Stimulated activated CD4-positive, alpha-beta T cell treated with anti-CD3 and anti-CD28 coated beads, Interleukin-15, amount 100 ng/mL, for 1 hour (primary cell): ENCODE measurements at places on chromosomes 1 and 21.

DNA sequence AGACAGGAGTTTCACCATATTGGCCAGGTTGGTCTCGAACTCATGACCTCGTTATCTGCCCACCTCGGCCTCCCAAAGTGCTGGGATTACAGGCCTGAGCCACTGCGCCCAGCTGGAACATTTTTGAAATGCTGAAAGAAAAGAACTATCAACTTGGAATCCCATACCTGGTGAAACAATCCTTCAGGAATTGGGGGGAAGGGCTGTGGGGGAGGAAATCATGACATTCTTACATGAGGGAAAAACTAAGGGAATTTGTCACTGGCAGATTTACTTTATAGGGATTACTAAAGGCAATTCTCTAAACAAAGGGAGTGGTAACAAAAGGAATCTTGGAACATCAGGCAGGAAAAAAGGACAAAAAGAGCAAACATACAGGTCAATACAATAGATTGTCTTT lies 25.8 kb downstream of the NDUFS5 start:
- no peak for DNase-seq

- no peak for DNase-seq
Measured at GRCh38 chr1:22075718-22076117, 23.2 kb downstream of the CDC42 start.

- DNase-seq: no peak
Measured at GRCh38 chr1:24763671-24764070, 18.4 kb downstream of the CLIC4 start.

- no peak for DNase-seq
Measured at GRCh38 chr21:32334980-32335531, 36.4 kb downstream of the MRAP start.

DNA sequence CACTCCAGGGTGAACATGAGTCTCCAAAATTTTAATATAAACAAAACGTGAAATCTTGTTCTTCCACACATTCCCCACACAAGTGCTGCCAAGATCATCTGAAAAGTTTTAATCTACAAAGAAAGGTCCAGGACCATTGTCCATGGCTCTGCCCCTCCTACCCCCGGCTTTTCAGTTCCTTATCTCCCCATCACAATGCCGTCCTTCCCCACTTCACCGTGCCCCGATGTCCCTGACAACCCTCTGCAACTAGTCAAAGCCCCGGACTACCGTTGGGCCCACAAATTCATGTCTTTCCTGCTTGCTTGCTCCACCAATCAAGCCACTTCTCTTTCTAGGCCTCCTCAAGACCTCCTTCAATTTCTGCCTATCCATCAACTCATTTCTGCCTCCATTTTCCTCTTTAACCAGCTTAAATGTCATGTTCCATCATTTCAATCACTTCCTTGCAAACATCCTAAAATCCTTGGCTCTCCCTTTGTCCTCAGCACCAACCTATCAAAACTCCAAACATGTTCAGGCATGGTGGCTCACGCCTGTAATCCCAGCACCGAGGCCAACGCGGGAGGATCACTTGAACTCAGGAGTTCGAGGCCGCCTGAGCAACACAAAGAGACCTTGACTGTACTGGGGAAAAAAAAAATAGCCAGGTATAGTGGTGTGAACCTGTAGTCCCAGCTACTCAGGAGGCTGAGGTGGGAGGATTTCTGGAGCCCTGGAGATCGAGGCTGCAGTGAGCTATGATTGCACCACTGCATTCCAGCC lies 14.0 kb upstream of the BMP8B start:
- no peak for DNase-seq

DNA sequence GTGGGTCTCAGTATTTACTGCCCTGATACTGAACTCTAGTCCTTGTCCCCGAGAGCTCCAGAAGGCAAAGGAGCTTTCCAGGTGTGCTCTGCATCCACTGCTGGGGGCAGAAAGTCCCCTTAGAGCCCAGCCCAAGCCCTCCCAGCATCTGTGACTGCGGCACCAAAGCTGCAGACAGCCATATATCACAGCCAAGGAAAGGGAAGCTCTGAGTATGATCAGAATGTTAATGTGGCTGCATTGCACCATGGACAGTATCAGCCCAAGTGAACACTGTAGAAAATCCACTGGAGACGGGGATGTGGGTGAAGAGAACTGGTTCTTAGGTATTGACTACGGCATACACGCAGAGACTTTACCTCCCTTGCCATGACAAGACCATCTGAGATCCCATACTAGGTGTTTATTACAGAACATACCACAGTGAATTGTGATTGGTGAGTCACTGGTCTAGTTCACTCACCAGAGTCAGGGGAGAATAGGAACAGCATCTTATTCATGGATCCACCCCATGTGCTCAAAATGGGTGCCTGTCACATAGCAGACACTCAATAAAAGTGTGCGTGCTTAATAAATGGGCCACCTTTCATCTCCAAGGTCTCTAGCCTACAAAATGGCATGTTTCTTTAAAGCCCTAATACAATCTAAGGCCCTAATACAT lies 170.3 kb downstream of the HHIPL2 start:
- DNase-seq: no peak

DNA sequence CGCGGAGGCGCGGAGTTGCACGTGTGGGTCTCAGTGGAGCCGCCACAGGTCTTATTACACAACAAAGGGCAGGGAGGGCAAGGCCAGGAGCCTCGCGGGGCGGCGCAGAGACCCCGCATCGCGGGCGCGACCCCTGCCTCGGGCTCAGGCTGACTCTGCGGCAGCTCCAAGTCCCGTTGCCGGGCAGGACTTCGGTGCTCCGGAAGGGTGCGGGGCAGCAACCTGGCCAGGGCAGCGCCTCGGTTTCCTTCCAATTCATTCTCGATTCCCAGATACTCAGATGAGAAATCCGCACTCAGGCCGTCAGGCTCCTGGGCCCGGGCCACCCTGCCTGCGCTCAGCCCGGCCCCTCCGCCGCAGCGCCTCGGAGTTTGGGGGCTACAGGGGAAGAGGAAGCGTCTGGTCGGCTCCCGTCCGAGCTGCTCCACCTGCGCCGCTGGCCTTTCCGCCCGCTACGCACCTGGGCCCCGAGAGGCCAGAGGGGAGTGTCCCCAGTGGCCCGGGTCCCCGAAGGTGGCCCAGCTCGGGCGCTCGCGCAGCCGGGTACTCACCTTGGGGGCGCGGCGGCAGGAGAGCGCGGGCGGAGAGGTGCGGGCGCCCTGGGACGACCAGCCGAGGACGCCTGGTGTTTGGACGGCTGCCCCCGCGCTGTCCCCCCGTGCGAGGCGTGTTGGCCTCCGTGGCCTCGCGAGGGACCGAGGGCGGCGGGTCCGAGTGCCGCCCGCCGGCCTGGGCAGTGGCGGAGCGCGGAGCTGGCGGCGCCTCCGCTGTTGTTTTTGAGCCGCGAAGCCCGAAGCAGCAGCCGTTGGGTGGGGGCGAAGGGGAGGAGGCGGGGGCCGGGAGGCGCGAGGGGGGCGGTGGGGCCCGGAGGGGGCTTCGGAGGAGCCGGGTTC lies 1.1 kb upstream of the PRDM16 start:
- no peak for DNase-seq

- no peak for DNase-seq
Measured at GRCh38 chr1:186884251-186884650, 55.5 kb downstream of the PLA2G4A start.

DNA sequence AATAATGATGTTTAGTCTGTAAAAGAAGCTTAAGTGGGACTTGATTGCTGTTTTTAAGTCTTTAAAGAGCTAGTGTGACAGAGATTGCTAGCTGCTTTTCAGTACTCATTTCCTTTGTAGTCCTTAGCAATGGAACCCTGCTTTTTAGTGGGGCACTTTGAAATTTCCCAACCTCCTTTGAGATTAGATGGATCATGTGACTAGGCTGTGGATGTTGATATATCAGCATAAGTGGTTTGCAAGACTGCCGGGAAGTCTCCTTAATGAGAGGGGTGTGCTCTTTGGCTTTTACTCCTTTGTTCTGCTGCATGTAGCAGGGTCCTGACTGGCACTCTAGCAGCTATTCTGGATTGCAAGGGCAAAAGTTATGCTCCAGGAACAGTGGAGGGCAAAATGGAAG lies 11.2 kb upstream of the RCOR3 start:
- no peak for DNase-seq

- no peak for DNase-seq
Measured at GRCh38 chr1:230289350-230289644, 136.8 kb downstream of the PGBD5 start.

DNA sequence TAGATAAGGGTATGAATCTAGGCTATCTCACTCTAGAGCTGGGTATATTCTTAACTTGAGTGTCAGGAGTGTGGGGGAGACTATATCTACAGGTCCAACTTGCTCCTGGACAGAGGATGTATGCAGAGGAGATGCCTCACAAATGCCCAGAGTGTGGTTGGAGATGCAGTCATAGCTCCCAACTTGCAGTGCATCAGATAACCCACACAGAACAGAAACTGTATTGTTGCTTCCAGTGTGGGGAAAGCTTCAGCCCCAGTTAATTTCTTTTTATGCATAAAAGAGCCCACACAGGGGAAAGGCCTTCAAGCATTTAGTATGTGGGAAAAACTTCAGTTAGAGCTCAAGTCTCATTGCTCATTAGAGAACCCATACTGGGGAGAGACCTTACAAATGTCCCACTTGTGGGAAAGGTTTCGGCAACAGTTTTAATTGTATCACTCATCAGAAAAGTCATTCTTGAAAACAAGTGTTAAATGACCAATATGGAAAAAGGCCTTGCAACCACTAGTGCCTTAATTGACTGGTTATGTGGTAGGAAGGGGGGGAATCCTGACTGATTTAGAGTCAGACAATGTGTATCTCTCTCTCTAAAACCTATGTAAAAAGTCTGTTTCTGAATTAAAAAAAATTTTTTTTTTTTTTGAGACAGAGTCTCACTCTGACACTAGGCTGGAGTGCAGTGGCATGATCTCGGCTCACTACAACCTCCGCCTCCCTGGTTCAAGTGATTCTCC lies 67.9 kb downstream of the EBNA1BP2 start:
- no peak for DNase-seq

DNA sequence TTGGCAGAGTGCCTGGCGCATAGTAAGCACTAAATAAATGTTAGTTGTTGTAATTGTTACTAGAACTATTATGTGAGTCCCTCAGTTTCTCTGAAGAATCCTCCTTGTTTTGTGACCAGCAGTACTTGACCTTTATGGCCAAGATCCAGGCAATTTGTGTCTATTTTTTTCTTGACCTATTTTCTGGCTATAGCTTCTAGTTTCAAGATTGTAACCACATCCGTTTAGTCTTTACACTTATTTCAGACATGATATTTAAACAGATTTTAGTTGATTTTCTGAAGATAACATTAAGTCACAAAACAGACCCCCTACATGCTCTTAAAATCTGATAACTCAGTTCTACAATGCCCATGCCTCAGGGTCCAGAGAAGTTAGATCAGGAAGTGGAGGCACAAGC lies 50.3 kb downstream of the CDC7 start:
- no peak for DNase-seq

DNA sequence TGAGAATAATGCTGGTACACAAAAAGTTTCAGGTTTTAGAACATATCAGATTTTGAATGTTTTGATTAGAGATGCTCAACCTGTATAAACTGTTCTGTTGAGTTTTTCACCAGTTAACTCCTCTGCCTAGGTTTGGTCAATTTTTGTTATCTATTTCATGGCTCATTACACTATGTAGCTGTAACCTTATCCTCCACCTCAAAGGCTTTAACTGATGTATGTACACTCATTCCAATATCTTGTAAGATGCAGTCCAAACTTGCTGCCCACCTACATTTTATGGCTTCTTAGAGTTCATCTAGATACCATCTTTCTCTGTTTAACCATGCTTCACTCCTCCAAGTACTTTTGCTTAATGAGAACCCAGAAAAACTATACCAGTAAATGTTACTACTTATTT lies 107.8 kb downstream of the EIF4G3 start:
- no peak for DNase-seq

GRCh38 chr1:157894613-157895165 lies 53.1 kb upstream of the CD5L start:
- DNase-seq: no peak

DNA sequence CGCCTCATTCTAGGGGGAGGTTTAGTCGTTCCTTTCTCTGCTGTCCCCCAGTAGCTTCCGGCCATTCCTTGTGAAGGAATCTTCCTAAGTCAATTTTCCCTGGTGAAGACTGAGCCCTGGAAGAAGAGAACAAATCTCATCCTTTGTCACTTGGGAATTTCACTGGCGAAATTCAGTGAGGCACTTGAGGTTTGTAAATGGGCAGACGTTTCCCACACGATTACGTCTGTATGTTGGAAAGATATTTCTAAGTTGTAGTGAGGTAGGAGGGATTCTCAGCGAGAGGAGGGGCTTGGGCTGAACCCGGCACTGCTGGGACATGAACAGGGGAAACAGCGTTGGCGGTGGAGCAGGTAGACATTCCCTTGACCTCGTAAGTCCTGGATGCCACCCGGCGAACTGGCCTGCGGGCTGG lies 47.2 kb downstream of the GALNT2 start:
- DNase-seq: no peak

GRCh38 chr1:23424293-23425192 lies at the start of gene TCEA3:
Gene TCEA3, minus strand, starts transcription at chr1:23424748. Its CDS starts 115 bp downstream, at chr1:23424633.
- DNase-seq: no peak

DNA sequence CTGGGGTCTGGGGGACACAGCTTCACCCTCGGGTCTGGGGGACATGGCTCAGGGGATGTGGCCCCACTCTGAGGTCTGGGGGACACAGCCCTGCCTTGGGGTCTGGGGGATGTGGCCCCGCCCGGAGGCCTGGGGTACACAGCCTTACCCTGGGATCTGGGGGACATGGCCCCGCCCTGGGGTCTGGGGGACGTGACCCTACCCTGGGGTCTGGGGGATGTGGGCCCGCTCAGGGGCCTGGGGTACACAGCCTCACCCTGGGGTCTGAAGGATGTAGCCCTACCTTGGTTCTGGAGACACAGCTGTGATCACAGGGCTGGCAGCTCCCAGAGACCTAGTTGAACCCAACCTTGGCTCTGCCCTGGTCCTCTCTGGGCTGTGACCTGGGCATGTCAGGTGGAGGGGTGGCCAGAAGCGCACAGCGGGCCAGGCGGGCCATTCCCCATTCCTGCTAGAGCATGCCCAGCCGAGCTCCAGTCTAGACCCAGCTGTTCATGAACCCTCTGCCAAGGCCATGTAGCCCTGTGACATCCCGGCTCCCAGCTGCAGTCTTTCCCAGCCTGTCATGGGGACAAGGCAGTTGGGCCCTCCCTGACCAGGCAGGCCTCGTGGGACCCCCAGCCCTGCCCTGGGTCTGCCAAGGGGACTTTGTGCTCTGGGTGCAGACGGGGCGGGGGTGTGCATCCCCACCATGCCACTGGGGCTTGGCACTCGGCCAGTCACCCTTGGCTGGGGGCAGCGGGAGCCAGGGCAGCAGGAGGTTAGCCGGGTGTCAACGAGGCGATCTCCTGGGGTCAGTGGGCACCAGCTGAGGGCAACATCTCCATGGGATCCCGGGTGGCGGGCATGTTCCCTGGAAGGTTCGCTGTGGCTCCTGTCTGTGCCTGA lies 43.9 kb downstream of the WNT9A start:
- no peak for DNase-seq

GRCh38 chr1:911875-912739 lies 11.6 kb upstream of the SAMD11 start:
- no peak for DNase-seq

DNA sequence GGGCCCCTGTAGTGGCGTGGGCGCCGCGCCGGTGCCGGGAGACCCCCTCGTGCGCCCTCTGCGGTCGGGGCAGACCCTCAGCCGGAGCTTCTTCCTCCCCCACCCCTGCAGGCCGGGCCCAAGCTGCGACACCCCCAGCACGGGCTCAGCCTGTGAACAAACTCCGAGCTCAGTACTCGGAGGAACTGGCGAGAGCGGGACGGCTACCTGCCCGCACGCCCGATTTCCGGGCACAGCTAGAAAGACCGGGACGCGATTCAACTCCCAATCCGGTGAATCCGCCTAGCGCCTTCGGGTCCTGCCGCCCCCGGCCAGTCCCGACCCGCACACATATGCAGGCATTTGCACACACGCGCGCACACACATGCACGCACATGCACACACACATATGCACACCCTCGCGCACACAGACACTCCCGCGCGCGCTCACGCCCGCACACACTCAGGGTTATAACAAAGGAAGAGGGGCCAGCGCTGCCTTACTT lies 580 bp upstream of the BLACAT1 start:
- DNase-seq: no peak
